HS-5 (cell line): ENCODE measurements at places on chromosomes 7 and 10.

DNA sequence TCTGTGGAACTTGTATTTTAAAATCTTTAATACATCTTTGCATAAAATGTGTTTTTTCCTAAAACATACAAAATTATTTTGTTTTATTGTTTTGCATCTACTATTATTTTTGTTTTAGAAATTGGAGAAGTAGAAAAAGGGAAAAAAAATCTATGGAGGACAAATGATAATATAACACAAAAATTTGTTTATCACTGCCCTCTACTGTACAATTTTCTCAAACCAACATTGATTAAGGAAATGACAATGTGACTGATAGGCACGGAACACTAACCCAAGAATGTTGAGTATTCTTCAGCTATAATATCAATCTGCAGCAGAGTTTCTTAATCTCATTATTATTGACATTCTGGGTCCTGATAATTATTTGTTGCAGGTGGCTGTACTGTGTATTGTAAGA is 9.5 kb upstream of the ING3 start:
- no peak for DNase-seq

DNA sequence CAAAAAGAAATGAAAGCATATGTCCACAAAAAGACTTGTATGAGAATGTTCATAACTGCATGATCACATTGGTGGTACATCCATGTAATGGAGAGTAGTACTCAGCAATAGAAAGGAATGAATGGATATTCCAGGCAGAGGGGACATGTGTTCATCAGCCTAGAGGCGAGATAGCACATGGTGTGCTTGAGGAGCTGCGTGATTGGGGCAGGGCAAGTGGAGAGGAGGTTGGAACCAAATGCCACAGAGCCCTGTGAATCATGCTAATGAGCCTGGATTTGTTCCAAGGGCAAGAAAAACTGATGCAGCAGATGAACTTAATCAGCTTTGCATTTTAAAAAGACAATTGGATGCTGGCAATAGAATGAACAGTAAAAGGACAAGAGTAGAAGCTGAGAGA is 73.3 kb downstream of the C10orf90 start:
- DNase-seq = no peak

DNA sequence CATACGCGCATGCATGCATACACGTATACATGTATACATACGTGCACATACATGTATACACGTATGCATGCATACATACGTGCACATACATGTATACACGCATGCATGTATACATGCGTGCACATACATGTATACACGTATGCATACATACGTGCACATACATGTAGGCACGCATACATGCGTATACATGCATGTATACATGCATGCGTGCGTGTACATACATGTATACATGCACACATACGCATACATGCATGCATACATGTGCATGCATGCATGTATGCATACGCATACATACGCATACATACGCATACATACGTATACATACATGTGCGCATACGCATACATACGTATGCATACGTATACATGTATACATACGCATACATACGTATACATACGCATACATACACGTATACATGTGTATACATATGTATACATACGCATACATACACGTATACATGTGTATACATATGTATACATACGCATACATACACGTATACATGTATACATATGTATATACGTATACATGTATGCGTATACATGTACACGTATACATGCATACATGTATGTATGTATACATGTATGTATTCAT is 19.0 kb upstream of the MTURN start:
- DNase-seq = no peak

GRCh38 chr10:85667638-85668233 is 698.9 kb downstream of the GRID1 start:
- DNase-seq = no peak

DNA sequence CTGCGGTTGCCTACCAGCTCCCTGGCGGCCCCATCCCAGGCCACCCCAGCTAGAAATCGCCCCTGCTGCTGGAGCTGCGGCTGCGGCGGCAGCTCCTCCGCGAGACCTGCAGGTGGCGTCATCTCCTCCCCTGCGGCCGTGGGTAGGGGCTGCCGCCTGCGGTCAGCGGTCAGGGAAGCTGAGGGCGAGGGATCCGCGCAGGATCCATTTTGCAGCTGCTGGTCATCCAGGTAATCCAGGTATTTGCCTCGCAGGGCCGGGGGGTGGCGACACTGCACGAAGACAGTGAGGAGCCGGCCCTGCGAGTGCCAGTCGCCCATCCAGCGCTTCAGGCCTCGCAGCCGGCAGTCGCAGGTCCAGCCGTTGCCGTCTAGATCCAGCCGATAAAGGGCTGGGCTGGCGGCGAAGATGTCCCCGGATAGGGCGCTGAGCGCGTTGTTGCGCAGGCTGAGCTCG is 1.5 kb downstream of the TRIL start:
- no peak for DNase-seq

DNA sequence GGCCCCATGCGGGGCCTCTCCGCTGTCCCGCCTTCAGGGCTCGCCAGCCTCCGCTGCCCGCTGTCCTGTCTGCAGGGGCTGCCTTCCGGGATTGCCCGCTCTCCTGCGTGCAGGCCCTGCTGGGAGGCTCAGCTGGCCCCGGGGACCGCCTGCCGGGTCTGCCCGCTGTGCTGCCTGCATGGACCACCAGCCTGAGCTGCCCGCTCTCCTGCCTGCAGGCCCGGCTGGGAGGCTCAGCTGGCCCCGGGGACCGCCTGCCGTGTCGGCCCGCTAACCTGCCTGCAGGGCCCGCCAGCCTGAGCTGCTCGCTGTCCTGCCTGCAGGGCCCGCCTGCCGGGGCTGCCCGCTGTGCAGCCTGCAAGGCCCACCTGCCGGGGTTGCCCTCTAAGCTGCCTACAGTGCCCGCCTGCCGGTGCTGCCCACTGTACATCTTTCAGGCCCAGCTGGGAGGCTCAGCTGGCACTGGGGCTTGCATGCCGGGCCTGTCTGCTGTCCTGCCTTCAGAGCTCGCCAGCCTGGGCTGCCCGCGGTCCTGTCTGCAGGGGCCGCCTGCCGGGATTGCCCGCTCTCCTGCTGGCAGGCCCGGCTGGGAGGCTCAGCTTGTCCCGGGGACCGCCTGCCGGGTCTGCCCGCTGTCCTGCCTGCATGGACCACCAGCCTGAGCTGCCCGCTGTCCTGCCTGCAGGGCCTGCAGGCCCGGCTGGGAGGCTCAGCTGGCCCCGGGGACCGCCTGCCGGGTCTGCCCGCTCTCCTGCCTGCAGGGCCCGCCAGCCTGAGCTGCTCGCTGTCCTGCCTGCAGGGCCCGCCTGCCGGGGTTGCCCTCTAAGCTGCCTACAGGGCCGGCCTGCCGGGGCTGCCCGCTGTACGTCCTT is 165.1 kb downstream of the GLRX3 start:
- DNase-seq = no peak

DNA sequence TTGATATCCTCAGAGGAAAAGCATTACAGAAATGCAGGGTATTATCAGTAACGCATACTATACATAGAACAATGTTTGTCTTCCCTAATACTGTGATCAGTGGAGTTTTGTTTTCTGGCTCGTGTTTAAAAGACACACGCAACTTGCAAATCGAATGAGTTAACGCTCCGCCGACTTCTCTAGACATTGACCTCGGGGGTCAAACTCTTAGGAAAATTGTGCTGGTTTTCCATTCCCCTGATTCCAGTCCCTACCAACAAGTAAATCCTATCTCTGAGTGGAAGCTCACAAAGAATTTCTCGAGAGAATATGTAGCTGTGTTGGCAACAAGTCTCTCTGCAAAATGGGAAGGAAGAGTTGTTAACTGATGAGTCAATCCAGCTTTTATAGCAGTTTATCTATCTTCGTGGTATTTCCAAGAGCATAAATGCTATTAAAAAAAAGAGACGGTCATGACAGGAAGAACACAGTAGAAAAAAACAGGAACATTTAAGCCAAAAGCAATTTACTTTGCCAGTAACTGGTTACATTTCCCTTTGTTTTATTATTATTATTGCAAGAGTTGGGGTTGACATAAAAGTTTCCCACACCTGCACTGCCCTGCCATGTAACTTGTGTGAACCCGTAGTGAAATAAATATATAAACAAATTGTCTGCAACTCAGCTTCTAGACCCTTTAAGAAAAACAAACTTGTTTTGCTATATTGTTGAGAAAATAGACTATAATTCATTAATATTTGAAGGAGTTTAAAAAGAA is 144.4 kb downstream of the ARID5B start:
- no peak for DNase-seq

DNA sequence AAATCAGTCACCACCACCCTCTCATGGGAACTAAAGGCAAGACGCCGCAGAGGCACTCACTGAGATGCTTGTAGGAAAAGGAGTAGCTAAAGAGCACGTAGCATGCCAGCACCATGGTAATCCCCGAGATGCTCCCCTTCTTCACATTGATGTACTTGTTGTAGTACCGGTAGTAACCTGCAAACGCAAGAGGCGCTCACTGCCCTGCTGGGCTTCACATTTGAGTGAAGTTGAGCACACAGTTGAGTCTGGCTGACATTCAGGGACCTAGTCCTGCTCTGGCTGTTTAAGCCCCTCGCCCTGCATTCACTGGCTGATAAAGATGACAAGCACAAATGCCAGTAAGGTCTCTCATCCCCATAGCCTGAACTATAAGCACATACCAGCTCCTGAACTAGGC is 6.9 kb downstream of the ATP5MF start:
- DNase-seq = no peak

DNA sequence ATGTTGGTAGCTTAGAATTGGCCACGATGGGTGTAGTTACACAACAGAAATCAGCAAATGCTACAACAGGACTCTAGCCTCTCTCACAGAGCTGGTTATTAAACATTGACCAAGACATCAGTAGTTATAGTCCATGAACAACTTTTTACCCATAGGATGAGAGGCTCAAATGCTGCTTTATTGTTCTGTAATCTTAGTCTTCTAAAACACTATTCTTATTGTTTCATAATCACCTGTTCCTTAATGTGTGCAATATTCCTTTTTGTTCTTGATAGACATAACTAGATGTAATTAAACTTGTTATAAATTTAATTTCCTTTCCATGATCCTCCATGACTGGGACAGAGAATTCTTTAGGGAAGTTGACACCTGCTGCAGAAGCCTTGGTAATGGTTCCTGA is 356.9 kb downstream of the EXOC4 start:
- DNase-seq = no peak
